ENCODE measurements at places on chromosomes 2 and 18.

GRCh38 chr18:27400001-27400400 is 214.9 kb upstream of the CHST9 start:
- DNase-seq: no peak

- DNase-seq: no peak
Observed at GRCh38 chr2:84799772-84800171, 81.1 kb downstream of the TRABD2A start.

DNA sequence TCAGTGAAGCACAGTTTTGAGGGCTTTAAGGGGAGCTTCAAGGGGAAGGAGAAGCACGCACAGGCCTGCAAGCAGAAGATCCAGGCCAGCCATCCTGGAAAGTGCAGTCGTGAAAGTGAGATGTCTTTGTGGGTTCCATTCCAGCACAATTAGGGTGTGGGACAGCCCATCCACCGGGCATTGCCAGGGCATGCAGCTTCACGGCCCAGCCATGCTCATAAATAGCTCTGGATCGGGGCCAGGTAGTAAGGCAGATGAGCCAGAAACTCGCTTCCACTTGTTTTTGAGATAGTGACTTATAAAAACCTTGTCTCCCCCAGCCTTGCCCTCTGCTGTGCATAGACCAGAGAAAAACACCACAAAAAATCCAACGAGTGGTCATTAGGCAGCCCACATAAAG is 21.0 kb downstream of the KDSR start:
- no peak for DNase-seq

- DNase-seq: no peak
Observed at GRCh38 chr2:218387369-218388194, 5.5 kb downstream of the SLC11A1 start.

DNA sequence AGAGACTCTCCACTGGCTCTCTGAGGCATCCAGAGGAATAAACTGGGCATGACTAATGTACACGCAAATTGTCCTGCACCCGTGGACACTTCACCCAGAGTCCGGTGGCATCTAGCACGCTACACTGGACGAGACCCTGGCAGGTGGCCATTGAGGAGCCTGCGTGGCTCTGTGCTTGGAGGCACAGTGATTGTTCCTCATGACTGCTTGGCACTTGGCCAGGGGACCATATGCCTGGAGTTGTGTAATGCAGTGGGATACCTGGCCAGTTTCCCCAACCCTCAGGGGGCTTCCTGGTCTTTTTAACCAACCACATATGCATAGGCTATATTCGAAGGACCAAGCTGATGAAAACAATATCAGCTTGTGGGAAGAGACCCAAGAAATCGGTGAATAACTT is 66.6 kb downstream of the MTCL1 start:
- no peak for DNase-seq

DNA sequence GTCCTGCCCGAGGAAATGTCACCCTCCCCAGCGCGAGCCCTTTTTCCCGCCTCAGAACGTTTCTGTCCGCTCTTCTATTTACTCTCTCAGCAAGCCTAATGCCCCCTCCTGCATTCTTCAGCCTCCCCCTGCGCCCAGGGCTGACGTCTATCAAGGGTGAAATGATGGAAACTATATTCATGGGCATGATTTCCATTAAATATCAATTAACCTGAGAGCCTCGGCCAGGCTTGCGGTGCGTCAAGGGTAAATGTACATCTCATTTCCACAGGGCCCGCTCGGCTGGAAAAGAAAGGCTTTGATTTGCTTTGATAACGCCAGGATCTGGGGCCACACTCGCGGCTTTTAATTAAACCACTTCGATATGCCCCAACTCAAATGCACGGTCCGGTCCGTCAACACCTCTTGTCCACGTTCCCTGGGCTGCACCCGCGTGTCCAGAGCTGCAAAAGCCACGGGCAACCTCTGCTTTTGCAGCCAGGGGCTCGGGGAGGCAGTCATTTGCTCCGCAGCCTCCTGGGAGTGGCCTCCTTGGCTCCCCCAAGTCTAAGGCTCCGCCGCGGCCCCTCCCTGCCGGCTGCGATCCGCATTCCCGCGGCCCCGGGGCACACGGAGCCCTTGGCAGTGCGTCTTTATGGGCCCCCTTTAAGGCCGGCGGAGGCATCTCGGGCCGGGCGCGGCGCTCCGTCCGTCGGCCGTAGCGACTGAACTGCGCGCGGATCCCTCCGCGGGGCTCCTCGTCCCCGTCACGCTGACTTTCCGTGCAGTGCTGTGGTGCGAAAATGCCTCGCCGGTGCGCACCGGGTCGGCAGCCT is at the start of gene HOXD8:
TSS of gene HOXD8 (plus strand) at position 724 of the 815 bp plus-strand sequence. CDS start 662 bp downstream, outside the sequence.
- DNase-seq: peak; percentile 47

DNA sequence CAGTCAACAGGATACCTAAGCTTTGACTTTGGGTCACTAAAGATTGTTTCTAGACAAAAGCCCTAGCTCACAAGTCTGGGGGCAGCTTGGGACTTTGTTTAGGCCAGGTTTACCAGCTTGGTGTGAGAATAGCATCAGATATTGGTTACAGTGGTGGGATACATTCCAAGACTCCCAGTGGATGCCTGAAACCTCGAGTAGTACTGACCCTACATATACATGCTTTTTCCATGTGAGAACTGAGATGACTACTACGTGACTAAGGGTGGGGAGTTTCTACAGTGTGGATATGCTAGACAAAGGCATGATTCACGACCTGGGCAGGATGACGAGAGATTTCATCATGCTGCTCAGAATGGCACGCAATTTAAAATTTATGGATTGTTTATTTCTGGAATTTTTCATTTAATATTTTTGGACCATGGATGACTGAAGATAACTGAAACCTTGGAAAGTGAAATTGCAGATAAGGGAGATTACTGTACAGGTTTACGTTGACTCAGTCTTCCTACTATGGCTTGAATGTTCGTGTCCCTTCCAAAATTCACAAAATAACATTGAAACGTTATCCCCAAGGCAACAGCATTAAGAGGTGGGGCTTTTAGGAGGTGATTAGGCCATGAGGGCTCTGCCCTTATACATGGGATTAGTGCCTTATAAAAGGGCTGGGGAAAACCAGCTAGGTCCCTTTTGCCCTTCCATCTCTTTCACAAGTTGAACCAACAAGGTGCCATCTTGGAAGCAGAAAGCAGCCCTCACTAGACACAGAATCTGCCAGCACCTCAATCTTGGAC is 50.2 kb upstream of the CTAGE1 start:
- no peak for DNase-seq

- no peak for DNase-seq
Observed at GRCh38 chr2:224395620-224396390, 6.1 kb downstream of the FAM124B start.
